ENCODE measurements at places on chromosomes 5 and 9.

DNA sequence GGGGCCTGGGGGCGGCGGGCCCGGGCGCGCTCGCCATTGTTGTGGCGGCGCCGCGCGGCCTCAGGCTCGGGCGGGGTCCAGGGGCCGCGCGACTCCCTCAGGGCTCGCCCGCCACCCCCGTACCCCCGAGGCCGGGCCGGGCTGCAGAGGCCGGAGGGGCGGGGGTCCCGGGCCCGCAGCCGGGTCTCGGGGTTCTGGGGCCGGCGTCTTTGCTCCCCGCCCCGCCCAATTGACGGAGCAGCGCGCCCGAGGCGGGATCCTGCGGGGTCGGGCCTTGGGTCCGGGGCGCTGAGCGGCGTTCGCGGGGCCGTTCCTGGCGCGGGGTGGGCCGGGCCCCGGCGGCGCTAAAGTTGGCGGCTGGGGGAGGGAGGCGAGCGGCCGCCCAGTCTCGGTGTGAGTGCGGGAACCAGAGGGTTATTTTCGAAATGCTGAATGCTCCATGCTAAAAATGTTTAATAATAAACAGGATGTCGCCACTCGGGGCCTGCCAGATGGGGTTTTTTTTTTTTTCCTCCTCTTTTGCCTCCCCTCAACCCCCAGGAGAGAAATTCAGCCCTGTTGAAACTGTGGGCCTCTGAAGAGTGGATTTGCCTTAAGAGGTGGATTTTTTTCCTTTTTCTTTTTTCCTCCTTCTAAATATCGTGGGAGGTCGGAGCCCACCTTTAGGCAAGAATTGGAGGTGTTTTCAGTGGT lies 724 bp downstream of the PRRC2B start:
- peak; percentile 69 for DNase-seq

GRCh38 chr9:87518702-87519335 lies 21.2 kb downstream of the DAPK1 start:
- no peak for DNase-seq

GRCh38 chr5:139592289-139592688 lies 31.1 kb downstream of the UBE2D2 start:
- DNase-seq = no peak

DNA sequence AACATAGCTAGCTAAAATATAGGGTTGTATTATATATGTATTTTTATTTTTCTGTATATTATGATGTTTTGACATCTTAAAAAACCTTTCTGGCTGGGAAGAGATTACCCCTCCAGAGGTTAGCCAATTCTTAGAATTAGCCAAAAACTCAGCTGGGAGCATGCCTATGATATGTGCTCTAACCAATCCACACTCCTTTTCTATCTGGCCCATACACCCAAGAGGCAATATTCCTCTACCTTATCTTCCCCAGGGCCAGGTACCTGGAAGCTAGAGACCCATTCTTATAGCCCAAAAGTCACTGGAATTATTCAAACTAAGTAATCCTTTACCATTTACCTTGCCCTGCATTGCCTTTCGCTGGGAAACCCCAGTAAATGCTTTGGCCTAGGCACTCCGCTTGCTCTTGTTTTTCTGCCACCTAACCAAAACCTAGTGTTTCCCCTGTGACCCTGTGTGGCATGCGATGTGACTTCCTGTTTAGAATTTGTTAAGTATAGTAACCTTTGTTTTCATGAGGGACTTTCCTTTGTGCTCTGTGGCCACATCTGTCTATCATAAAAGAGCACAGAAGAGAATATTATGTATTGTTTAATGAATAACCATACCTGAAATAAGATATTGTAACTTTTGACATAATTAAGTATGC lies 37.4 kb downstream of the CSNK1G3 start:
- no peak for DNase-seq

DNA sequence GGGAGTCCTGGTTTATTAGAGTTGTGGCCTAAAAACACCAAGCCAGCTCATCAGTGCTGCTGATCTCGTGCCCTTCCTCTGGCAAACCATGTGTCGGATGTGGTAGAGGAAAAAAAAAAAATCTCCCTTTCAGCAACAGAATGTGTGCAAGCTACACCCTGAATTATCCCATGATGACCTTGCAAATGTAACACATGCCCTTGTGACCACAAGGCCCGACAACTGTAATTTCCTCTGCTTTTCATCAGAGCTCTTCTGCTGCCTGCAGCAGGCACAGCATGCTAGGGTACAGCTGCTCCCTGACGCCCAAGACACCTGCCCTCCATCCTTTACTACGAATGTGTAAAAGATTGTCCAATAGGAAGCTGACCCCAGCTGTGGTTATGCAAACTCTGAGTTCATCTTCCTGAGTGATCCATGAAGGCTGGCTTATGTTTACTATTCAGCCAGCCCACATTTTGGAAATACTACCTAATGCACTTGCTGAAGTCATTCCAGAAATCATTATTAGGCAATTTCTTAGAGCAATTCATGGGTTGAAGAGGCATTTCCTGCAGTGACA lies 14.6 kb upstream of the BNC2 start:
- DNase-seq = no peak

All from spinal cord (tissue), 10 donors.